Panc1 (cell line): ENCODE measurements at places on chromosomes 6 and 20. TPM values are rescaled to one million over a fixed set of nuclear protein-coding genes. Genes with fewer than 3 reads are reported as not detected.

HDAC2 gene
- total RNA-seq = 206 TPM

DNA sequence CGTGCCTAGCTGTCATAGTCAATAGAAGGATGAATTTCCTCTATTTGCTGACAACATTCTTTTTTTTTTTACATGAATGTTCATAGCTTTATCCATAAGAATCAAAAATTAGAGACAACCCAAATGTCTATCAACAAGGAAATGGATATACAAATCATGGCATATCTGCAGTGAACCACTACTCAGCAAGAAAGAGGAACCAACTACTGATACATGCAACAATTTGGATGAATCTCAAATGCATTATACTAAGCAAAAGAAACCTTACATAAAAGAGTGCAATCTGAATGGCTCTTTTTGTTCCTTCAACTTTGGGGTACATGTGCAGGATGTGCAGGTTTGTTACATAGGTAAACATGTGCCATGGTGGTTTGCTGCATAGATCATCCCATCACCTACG is 17.7 kb upstream of the MCM9 start:
- no peak for DNase-seq
- H3K36me3 ChIP-seq = no peaks in the 10 kb centered on the region
- H3K4me1 ChIP-seq = no peaks in the 10 kb centered on the region
- no peak overlapping the region for H3K4me3 ChIP-seq
- no peak overlapping the region for H3K27ac ChIP-seq
- no peaks in the 10 kb centered on the region for H3K27me3 ChIP-seq

KHDC1L gene
- total RNA-seq = not detected

- no peak overlapping the region for H3K27ac ChIP-seq
- H3K27me3 ChIP-seq = no peaks in the 10 kb centered on the region
- H3K36me3 ChIP-seq = no peaks in the 10 kb centered on the region
- DNase-seq = no peak
- peaks cover 16% of the 10 kb centered on the region; the same call in 1 of the 2 replicates for H3K4me1 ChIP-seq
Observed at GRCh38 chr6:26476896-26477295, 19.1 kb downstream of the BTN2A1 start.
